ENCODE measurements at places on chromosomes 7 and 10.

DNA sequence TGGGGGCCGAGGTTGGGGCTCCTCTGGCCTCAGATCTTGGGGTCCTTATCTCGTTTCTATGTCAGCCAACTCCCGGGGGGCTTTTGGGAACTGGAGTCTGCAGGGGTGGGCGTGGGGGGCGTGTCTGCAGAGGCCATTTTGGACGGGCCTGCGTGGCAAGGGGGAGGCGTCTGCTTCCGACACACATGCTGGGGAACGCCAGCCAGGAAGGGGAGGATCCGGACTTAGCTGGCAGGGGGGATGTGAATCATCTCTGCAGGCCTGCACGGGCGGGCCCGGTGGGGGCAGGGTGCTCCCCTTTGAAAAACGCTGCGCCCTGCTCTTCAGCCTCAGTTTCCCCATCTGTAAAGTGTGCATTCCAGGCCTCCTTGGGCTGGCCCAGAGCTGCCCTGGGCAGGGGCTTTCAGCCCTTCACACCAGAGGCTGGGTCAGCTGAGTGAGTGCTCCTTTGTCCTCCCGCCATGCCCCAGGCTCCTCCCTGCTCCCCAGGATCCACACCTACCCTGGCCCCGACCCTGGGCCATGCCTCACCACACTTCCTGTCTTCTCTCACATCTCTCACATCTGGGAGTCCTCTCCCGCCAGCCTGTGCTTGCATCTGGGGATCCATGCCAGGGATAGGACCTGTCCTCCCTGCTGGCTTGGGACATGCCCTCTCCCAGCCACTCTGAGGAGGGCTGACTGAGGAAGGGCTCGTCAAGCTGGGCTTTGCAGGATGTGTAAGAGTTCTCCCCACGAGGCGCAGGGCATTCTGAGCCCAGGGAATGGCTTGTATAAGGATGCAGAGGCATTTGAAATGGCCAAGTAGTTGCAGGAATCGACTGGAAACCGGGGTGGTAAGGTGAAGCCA lies 172.6 kb upstream of the TNRC18 start:
- no peak for DNase-seq

GRCh38 chr7:135392701-135393100 lies 117.2 kb downstream of the CNOT4 start:
- no peak for DNase-seq

GRCh38 chr7:99061001-99061776 lies 82.7 kb downstream of the SMURF1 start:
- no peak for DNase-seq

DNA sequence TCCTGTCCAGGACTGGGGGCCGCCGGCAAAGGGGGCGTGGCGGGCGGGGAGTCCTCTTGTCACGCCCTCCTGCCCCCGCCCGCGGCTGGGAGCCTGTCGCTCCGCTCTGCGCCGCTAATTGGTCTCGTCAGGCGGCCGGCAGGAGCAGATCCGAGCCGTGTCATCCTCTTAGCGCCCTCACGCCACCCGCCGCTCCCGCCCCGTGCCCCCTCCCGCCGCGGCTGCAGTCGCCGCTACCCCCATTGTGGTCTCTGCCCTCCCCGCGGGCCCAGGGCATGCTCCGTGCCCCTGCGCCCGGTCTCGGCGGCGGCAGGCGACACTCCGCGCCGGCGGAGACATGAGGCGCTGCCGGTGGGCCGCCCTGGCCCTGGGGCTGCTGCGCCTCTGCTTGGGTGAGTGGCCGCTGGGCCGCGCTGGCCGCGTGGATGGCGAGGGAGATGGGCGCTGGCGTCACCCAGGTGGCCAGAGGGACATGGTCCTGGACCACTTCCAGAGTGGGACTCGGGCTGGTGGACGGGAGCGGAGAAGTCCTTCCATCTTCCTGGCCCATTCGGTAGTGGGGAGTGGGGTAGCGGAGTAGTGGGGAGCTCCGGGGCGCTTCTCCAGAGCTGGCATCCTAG lies at the start of gene CDHR1:
Gene CDHR1 (plus strand): TSS at position 114 of the 620 bp plus-strand sequence. CDS start 224 bp downstream, at position 338.
- no peak for DNase-seq

GRCh38 chr10:59373071-59373470 lies 10.7 kb upstream of the FAM13C start:
- no peak for DNase-seq

DNA sequence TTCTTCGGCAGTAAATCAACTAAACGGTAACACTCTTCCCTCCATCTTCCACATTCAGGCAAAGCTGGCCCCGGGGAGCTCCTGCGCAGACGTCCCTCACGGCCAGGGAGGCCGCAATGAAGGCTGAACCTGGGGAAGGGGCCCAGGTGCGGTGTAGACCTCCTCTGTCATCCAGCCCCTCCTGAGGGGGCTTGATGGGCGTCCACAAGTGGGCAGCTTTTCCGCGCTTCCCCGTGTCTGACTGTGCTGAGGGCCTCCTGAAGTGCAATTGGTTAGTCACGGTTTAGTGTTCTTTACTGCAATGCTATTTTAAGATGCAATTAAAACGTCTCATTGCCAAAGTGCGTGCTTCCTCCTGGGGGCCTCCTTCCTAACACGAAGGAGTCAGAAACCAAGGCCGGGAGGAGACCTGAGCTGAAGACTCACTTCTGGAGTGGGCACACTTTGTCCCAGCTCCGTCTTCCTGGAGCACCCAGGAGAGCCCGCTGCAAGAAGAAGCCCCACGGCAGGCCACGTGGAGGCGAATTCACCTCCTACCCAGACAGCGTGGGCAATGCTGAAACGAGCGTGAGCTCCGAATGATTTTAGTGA lies 173.3 kb downstream of the ELFN1 start:
- DNase-seq, result no peak

- DNase-seq, result no peak
Observed at GRCh38 chr10:88379575-88379974, 203.5 kb downstream of the RNLS start.

- DNase-seq, result no peak
Observed at GRCh38 chr10:20005638-20006037, 189.4 kb downstream of the PLXDC2 start.

- DNase-seq, result no peak
Observed at GRCh38 chr7:158365267-158365666, 222.4 kb downstream of the PTPRN2 start.

DNA sequence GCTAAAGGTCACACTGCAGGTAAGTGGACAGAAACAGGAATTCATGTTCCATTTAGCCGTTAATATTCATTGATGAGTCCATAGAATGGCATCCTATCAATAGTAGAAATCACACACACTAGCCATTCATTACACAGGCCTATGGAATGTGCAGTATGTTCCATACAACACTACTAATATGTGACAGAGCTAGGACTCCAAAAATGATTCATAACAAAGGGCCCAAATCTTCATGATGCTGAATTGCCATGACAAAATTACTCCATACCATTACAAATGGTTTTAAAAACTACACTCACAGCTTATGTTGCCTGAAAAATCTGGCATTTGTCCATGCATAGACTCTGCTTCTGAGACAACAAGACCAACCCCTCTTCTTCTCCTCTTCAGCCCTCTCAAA lies 549.1 kb downstream of the XPNPEP1 start:
- no peak for DNase-seq

- no peak for DNase-seq
Observed at GRCh38 chr7:112358513-112358912, 91.7 kb upstream of the IFRD1 start.

DNA sequence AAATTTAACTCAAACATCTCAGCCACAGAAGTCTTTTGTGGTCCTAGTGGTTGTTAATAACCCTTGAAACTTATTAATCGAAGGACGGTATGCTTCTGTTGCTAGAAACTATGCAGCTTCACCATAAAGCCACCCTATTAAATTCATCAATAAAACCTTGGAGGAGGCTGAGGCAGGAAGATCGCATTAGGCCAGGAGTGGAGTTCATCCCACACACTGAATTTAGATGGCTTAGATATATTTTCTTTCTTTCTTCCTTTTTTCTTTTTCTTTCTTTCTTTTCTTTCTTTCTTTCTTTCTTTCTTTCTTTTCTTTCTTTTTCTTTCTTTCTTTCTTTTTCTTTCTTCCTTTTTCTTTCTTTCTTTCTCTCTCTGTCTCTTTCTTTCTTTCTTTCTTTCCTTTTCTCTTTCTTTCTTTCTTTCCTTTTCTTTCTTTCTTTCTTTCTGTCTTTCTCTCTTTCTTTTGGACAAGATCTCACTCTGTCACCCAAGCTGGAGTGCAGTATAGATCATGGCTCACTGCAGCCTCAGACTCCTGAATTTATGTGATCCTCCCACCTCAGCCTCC lies 30.9 kb upstream of the CASD1 start:
- no peak for DNase-seq

- DNase-seq, result no peak
Observed at GRCh38 chr7:64999165-65000004, 7.1 kb downstream of the ERV3-1 start.
